Cardiac septum (tissue), 1 donor: ENCODE measurements at places on chromosomes 13 and 19. TPM values are rescaled to one million over a fixed set of nuclear protein-coding genes. Genes with fewer than 3 reads are reported as not detected.

Gene PLPP2
- total RNA-seq: 0.81 TPM

Gene C19orf33
- 2.0 TPM for total RNA-seq

DNA sequence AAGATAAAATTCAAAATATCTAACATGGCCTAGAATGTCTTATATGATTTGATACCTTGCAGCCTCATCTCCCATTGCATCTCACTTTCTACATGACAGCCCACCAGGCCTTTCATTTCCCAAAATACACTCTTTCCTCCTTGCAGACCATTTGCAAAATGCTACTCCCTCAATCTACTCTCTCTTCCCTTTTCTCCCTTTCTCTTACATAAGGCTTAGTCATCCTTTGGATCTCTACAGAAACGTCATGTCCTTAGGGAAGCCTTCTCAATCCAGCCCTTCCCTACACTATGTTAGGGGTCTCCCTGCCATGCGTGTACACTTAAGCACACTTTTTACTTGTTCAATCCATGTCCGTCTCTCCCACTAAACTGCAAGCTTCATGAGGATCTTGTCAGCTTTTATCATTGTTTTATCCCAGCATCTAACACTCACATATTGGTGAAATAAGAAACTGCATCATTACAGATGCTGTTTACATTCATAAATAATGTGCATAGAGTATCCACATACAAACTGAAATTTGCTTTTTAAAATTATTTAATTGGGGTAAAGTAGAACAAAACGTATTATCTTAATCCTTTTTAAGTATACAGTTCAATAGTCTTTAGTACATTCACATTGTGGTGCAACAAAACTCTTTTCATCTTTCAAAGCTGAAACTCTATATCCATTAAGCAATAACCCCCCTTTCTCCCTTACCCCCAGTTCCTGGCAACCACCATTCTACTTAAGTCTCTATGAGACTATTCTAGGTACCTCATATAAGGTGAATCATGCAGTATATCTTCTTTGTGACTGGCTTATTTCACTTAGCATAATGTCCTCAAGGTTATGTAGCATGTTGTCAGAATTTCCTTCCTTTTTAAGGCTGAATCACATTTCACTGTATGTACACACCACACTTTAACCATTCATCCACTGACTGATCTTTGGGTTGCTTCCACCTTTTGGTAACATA lies 11.5 kb upstream of the WBP4 start:
- no peak for DNase-seq

DNA sequence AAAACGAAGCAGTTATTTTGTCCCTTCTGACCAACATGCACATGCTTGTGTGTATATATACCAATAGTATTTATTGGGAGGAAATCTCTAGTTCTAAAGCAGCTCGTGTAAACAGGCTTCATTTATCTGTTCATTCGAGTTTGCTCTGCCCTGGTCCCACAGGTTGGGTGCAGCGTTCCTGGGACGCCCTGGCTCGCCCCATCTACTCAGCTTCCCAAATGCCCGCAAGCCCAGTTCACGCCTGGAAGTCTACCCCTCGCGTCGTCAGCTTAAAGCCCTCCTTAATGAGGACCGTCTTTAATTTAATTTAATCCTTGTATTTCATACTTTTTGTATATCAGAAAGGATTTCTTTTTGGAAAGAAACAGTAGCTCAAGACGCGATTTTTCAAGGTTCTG lies 604 bp downstream of the THSD1 start:
- no peak for DNase-seq
